Tibial artery (tissue), 4 donors: ENCODE measurements at places on chromosomes 11 and 22.

GRCh38 chr22:44686873-44687600 lies 15.0 kb upstream of the PRR5 start:
- no peak for DNase-seq

DNA sequence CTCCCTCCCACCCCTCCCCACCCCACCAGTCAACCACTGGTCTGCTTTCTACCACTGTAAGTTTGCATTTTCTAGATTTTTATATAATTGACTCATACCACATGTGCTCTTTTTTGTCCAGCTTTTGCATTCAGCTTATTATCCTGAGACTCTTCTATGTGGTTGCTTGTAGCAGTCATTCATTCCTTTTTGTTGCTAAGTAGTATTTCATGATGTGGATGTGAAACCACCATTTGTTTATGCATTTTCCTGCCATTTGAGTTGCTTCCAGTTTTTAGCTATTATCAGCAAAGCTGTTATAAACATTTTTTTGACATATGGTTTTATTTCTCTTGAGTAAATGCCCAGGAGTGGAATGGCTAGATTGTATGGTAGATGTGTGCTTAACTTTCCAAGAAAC lies 77.0 kb upstream of the FGF3 start:
- DNase-seq = no peak

DNA sequence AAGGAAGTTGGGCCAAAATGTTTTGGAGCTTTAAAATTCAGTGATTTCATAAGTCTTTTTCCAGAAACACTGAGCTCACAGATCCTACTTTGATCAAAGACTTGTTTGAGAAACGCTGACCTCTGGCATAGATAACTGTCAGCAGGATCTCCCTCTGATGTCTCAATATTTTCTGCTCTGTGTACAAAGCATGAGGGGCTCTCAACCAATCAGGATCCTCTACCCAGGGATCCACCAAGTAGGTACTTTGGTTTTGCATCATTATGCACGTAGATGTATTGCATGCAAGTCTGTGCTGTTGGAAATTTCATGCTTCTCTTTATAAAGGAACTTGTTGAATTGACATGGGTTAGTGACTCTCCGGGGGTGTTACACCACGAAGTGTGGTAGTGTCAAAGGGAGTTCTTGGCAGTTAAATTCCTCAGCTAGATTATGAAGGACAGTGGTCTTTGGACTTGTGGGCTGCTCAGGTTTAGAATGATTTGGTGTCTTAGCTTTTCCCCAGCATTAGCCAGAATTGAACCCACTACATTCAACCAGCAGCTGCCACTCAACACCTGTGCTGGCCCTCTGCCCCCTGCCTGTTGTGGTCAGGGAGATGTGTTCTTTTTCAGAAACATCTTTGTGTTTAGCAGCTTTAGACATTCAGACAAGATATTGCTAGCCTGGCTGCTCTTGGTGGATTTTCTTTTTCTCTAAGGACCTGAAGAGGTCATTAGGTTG lies 1.7 kb upstream of the DIXDC1 start:
- DNase-seq = no peak

DNA sequence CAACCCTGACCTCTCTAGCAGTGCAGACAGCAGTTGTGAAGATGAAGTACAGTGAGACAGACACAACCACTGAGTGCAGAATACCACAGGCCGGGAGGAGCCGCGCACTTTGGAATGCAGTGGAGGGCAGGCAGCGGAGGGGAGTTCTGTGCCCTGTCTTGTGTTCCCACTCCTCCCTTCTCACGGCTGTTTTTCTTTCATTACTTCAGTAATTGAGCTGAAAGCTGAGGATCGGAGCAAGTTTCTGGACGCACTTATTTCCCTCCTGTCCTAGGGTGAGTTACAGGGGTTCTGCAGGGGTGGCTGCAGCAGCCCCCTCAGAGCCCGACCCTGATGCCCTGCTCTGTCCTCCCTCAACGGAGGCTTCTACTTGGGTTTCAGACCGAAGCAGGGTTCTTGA lies 5.6 kb downstream of the CLDN5 start:
- DNase-seq = no peak

DNA sequence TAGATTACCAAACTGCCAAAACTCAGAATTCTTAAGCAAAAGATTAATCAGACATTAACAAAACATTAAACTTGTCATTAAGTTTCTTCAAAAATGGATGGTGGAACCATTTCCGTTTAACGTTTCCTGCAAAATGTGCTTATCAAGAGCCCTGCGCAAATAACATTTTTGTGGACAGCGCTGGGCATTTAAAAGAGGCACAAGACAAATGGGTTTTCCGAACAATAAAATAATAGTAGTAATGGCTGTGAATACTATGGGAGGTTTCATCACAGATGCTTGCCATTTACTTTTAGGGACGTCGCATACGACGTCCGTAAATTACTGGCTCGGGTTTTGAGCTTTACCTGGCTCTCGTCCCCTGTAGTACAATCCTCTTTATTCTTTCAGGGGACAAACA lies 1.1 kb downstream of the NPAT start:
- no peak for DNase-seq

DNA sequence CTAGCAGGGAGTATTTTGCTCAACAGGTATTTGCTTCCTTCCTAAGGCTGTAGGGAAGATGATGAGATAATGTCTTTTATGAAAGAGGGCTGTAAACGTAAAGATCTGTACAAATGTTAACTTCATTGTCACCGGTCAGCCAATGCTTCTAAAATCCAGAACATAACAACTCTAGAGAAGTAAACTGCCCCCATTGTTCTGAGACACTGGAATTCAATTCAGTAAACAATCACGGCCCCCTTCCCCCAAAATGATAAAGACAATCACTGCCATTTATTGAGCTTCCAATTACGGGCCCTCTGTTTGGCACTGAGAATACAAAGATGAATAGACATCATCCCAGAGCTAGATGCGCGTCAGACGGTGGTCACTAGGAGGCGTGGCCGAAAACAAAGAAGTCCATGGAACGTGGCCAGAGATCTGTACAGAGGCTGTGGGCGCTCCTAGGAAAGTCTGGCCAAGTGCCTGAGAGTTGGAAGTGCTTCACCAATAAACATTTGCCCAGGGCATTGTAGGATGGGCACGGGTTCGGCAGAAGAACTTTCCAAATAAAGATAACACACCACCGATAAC lies 576 bp downstream of the TMEM258 start:
- DNase-seq = peak; percentile 52
